Progenitor cell of endocrine pancreas (in vitro differentiated cells): ENCODE measurements at places on chromosomes 2 and 18.
A peak's percentile ranks its signal among the peaks of the same experiment; 100 is the strongest.

DNA sequence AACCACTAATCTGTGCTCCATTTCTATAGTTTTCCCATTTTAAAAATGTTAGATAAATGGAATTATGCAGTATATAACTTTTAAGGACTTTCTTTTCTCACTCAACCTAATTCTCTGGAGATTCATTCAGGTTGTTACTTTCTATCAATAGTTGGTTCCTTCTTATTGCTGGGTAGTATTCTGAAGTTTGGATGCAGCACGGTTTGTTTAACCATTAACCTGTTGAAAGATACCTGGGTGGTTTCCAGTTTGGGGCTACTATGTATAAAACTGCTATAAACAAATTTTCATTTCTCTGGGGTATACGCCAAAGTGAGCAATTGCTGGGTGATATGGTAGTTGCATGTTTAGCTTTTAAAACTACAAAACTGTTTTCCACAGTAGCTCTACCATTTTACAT, 39.1 kb upstream of the MAPRE2 start:
- no peak for DNase-seq
- no peaks in the 10 kb centered on the region for H3K27me3 ChIP-seq
- H3K4me3 ChIP-seq: no peak overlapping the region
- no peaks in the 10 kb centered on the region for H3K4me1 ChIP-seq

- peak overlapping the region; percentile 91 for H3K4me3 ChIP-seq
- peak overlapping the region; percentile 100 for H3K27ac ChIP-seq
- H3K27me3 ChIP-seq: no peaks in the 10 kb centered on the region
- H3K4me1 ChIP-seq: peaks cover 32% of the 10 kb centered on the region
Observed at GRCh38 chr18:48951448-48952286, 902 bp upstream of the SMAD7 start.

GRCh38 chr18:6963452-6964097, 154.0 kb downstream of the LAMA1 start:
- no peak for DNase-seq
- H3K4me3 ChIP-seq: no peak overlapping the region
- H3K27me3 ChIP-seq: no peaks in the 10 kb centered on the region
- H3K27ac ChIP-seq: peak overlapping the region; percentile 77
- peaks cover 61% of the 10 kb centered on the region for H3K36me3 ChIP-seq

DNA sequence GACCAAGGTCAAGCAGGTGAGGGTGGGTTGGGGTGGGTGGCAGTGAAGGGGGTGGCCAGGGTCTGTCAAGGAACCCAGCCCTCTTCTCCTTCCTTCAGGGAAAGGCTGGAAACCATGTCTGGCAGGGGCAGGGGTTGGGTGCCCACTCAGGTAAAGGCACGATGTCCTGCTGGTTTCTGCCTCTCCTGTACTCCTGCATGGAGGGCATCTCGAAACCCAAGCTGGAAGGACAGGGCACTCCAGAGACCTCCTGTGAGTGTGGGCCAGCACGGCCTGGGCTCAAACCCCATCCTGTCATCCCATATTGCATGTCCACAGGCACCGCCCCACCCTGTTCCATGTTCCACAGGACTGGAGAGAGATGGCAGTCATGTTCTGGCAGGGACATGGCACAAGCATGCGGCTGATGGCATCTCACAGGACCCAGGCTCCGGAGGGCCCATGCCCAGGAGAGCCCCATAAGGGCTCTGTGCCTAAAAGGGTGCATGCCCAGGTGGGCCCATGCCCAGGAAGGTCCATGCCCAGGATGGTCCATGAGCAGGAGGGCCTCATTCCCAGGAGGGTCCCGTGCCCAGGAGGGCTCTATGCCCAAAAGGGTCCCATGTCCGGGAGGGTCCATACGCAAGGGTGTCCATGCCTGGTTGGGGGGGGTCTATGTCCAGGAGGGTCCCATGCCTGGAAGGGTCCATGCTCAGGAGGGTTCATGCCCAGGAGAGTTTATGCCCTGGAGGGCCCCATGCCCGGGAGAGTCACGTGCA, 6.4 kb downstream of the GPR35 start:
- H3K27me3 ChIP-seq: no peaks in the 10 kb centered on the region
- no peak overlapping the region for H3K27ac ChIP-seq
- H3K4me1 ChIP-seq: no peaks in the 10 kb centered on the region
- no peak for DNase-seq

- H3K27me3 ChIP-seq: peaks cover 3% of the 10 kb centered on the region
- H3K4me3 ChIP-seq: no peak overlapping the region
- no peak for DNase-seq
- peaks cover 17% of the 10 kb centered on the region for H3K4me1 ChIP-seq
Observed at GRCh38 chr2:70558195-70558808, 4.7 kb upstream of the TGFA start.

DNA sequence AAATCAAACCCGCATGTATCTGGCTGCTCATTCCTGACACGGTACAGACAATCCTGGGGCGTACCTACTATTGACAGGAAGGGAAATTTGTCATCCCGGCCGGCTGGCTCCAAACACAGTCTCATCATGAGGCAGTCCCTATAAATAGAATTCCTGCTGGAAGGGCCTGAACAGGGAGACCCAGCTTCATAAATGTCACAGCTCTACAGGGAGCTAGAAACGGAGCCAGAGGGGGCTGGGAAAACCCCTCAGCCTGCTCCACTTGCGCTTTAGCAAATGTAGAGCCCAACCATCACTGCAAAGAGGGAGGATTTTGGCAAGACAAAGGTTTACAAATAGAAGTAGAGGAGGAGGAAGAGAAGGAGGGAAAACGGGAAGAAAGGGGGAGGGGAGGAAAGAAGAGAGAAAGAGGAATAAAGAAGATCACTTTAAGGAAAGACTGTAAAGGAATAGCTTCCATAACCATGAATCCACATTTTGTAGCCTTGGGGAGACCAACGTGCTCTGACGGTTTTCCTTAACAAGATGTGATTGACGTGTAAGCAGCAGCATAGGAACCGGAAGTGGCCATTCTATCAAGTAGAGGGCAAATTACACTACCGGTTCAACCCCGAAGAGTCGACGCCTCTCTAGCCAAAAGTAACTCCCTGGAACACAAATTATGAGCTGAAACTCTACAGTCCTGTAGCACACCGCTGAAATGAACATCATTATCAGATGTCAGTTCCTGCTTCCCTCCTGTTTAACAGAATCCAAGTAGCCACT, 56.8 kb upstream of the TTN start:
- no peaks in the 10 kb centered on the region for H3K4me1 ChIP-seq
- H3K4me3 ChIP-seq: no peak overlapping the region
- no peak for DNase-seq
- no peaks in the 10 kb centered on the region for H3K27me3 ChIP-seq
- H3K27ac ChIP-seq: no peak overlapping the region
- peaks cover 5% of the 10 kb centered on the region for H3K36me3 ChIP-seq
